ENCODE measurements at places on chromosomes 11 and 22.
A peak's percentile ranks its signal among the peaks of the same experiment; 100 is the strongest.

GRCh38 chr22:44287121-44287693 is 25.5 kb downstream of the SHISAL1 start:
- DNase-seq, result no peak

DNA sequence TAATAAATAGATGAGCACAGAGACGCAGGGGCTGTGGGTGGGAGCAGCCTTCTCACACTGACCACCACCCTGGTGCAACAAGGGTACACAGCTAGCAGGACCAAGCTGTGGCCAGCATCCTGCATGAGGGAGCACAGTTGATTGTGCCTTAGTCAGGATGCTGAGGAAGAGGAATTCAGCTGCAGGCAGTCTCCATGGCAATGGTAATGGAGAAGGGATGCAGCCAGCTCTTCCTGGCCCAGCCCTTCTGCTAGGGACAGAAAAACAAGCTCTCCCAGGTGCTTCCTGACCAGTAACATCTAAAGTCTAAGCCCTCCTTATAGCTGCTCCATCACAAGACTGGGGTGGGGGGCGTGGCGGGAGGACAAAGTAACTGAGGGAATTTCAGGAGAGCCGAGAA is 363.5 kb downstream of the BUD13 start:
- no peak for DNase-seq

GRCh38 chr22:45007391-45008185 is 2.2 kb downstream of the PHF21B start:
- DNase-seq, result peak; percentile 27

GRCh38 chr11:57645689-57646085 is 4.0 kb downstream of the YPEL4 start:
- no peak for DNase-seq

GRCh38 chr11:57277845-57278720 is 41.0 kb upstream of the APLNR start:
- peak; percentile 75 for DNase-seq

GRCh38 chr11:86151174-86152005 is 82.5 kb upstream of the PICALM start:
- peak; percentile 75 for DNase-seq

GRCh38 chr22:41334951-41335635 is 33.8 kb downstream of the ZC3H7B start:
- DNase-seq, result no peak

DNA sequence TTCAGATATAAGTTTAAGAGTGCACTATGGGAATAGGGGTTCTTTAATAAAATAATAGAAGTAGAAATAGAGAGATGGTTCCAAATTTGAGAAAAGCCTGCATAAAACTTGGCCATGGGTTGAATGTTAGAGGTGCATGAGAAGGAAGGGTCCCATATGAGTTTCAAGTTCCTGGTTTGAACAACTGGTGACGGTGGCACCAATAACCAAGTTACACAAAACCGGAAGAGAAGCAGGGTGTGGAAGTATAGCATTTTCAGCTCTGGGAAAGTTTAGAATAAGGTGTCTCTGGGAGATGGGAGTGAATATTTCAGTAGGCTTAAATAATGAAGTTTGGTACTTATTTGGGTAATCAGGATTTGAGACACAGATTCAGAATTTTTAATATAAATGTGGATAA is 2.4 kb downstream of the CASP1 start:
- no peak for DNase-seq

- peak; percentile 43 for DNase-seq
These were observed 14.7 kb upstream of the ST14 start for GRCh38 chr11:130144861-130145281.

DNA sequence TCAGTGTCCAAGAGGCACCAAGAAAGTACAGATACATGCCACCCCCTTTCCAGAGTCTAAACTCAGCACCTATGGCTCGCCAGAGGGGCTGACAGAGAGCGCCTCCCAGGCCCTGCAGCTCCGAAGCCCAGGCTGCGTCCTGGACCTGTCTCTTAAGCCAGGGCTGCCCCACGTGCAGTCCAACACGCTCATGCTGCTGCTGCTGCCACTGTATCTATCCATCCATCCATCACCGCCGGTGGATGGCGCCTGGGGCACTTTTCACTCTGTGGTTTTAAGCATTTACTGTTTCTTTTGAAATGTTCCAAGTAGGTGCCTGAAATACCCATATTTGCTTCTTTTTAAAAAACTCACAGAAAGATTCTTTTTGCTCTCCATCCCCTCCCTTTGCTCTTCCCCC is 41.8 kb downstream of the MACROD1 start:
- no peak for DNase-seq

DNA sequence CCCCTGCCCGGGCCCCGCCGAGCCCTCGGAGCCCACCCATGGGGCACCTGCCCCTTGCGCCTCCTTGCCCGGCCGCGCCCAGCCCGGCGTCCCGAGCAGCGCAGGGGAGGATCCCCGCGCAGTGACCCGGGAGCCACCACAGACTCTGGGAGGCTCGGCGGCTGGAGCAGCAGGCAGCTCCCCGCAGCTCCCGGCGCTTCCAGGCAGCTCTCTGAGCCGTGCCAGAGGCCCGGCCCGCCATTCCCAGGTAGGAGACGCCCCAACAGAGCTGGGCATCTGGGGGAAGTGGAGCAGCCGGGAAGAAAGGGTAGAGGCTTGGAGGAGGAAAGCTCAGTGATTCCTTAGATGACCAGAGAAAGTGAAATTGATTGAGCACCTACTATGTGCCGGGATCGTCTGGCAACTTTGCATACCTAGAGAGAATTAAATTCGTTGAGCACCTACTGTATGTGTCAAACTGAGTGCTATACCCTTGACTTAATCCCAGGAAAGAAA is 670 bp downstream of the RASD2 start:
- DNase-seq, result no peak

DNA sequence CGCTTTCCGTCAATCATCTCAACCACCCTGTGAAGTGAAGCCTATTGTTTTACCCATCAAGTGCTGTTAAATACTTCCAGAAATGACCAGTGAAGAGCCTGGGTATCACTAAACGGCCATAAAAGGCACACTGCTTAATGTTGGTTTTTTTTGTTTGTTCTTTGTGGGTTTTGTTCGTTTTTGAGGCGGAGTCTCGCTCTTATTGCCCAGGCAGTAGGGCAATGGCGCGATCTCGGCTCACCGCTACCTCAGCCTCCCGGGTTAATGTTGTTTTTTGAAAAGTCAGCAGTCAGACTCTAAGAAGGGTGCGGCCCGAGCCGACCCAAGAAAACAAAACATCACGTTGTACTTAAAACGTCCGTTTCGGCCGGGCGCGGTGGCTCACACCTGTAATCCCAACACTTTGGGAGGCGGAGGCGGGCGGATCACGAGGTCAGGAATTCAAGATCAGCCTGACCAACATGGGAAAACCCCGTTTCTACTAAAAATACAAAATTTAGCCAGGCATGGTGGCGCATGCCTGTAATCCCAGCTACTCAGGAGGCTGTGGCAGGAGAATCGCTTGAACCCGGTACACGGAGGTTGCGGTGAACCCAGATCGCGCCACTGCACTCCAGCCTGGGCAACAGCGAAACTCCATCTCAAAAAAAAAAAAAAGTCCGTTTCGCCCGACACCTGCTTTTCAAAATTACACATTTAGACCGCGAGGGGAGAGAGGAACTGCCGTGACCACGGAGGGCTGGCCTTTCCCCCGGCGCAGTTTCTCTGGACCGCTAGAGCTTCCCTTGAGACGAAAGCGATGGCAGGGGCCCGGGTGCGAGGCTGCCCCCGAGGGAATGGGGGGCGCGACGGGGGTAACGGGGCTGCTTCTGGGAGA is 714 bp downstream of the CD59 start:
- peak; percentile 33 for DNase-seq

GRCh38 chr11:103699216-103699615 is 337.2 kb upstream of the DDI1 start:
- DNase-seq, result peak; percentile 10

DNA sequence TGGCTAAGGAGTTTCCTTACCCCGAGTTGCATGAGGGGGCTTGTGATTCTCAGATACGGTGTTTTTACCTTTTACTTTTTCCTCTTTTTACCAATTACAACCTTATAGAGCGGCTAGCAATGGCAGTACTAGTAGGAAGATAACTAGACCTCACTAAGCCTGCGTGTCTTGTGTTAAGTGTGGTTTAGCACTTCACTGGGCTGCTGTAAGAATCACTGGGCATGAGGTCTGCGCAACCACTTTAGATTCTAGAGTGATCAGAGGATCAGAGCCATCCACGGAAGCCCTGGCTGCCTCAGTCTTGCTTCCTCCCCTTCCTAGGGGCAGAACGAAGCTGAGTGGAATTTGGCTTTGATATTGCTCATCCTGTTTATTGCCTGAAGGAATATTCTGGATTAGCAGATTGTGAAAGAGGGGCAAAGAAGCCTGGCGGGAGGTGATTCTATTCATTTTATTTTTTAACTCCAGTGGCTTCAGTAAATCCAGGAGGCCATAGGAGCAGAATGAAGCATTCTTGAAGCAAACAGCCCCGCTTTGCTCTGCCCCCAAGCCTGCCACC is 88.5 kb downstream of the GRAMD1B start:
- no peak for DNase-seq

GRCh38 chr22:31089160-31090100 is 8.3 kb downstream of the SMTN start:
- DNase-seq, result peak; percentile 20

GRCh38 chr11:133726542-133726941 is 118.8 kb downstream of the SPATA19 start:
- no peak for DNase-seq

- no peak for DNase-seq
These were observed 46.4 kb upstream of the SC5D start for GRCh38 chr11:121246021-121246768.

- DNase-seq, result no peak
These were observed 26.5 kb downstream of the HTR3A start for GRCh38 chr11:114001416-114001815.

GRCh38 chr11:73281201-73281741 is 9.1 kb downstream of the P2RY6 start:
- DNase-seq, result no peak

GRCh38 chr11:46234311-46234710 is 43.2 kb upstream of the CREB3L1 start:
- DNase-seq, result no peak

DNA sequence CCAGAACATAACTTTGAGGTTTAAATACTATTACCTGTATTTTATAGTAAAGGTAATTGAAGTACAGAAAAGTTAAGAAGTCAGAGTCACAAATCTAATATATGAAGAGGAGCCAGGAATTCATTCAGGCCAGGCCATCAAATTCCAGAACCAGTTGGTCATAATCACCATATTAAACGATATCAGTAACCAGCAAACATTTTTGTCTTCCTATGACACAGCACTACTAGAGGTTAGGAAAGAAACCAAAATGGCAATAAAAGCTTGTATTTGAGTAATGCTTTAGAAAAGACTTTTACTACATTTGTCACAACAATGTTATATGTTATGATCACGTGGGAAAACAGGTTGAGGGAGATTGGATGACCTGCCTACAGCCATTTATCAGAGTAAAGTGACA is 62.2 kb downstream of the DKK3 start:
- peak; percentile 33 for DNase-seq

DNA sequence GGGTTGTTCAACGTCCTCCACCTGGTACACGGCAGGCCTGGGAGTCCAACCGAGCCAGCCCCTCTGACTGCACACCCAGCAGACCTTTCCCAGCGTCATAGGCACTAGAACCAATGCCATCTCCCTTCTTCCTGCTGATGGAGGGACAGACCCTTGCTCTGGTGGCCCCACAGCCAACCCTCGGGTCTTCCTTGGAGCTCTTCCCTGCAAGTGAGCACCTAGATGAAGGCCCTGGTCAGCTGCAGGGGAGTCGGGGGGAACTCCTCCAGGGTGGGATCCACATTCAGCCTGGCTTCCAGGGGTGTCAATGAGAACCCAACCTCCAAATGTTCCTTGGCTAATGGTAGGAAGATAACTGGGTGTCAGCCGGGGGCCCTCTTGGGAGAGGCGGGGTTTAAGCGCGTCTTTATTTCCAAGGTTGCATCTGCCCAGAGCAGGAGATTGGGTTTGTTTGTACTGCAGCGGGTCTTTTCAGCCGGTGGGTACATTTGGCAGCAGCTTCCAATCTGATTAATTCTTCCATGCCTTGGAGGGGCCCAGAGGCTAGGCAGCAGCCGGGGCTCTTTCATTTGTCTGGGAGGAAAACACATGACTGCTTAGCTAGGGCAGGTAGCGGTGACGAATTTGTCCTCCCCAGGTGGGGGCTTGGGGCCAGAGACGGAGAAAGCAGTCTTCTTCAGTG is 56.0 kb upstream of the SHISAL1 start:
- DNase-seq, result no peak

- DNase-seq, result peak; percentile 14
These were observed 5.7 kb upstream of the ADAMTS15 start for GRCh38 chr11:130442737-130443136.

DNA sequence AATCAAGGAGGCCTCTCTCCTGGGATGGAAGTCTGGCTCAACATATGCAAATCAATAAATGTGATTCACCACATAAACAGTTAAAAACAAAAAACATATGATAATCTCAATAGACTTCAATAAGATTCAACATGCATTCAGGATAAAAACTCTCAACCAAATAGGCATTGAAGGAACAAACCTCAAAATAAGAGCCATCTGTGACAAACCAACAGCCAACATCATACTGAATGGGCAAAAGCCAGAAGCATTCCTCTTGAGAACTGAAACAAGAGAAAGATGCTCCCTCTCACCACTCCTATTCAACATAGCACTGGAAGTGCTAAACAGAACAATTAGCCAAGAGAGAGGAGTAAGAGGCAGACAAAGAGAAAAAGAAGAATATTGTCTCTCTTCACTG is 54.0 kb upstream of the SEZ6L start:
- DNase-seq, result no peak

- no peak for DNase-seq
These were observed 141.7 kb upstream of the GRIA4 start for GRCh38 chr11:105468154-105468553.

DNA sequence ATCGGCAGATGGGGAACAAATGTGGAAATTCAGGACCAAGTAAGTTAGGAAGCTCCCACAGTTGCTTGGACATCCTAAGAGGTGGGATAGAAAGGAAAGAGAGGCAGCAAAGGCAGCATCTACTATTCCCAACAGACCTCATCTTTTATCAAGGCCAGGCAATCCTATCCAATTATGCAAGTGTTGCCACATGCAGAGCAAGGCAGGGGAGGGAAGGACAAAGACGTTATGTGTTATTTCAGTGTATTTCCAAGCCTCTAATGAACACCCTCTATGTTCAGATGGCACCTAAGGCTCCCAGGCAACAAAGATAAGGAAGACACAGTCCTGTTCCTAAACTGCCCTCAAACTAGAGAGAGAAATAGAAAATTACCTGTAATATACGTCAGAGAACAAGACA is 9.2 kb downstream of the TIGD3 start:
- no peak for DNase-seq

Measured in astrocyte of the spinal cord (primary cell).